Activated CD8-positive, alpha-beta memory T cell treated with anti-CD3 and anti-CD28 coated beads, Interleukin-2, amount 10 ng/mL, durations not matched to agents 7 days and 5 days (primary cell): ENCODE measurements at places on chromosomes 11 and 22.

- DNase-seq = no peak
These were observed 370.2 kb downstream of the AASDHPPT start for GRCh38 chr11:106447631-106448191.

DNA sequence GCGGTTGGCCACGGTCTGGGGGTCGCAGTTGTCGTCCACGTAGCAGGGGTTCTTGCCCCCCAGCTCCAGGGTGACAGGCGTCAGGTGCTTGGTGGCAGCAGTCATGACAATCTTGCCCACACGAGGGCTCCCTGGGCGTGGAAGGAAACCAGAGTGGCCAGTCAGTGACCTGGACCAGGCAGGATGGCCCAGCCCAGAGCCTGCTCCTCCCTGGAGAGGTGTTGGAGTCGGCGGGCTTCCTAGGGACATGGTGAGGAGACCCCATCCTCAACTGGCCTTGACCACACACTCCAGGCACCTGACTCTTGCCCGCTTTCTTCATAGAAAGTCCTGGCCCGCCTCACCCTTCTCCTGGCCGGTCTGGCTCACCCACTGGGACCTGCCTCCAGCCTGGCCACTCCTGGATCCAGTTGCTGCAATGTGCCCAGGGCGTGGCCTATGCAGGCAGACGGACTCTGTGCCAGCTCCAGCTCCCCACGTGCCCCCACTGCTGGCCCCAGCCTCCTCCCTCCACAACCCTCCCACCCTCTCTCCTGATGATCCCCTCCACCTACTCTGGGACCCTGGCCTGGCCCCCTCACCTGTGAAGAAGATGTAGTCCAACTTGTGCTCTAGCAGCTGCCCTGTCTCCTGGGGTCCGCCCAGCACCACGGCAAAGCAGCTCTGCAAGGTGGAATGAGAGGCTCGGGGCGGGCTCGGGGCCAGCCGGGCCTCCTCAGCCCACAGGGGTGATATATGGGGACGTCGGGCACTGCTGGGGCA, 8.7 kb downstream of the ALDH3B2 start:
- no peak for DNase-seq

DNA sequence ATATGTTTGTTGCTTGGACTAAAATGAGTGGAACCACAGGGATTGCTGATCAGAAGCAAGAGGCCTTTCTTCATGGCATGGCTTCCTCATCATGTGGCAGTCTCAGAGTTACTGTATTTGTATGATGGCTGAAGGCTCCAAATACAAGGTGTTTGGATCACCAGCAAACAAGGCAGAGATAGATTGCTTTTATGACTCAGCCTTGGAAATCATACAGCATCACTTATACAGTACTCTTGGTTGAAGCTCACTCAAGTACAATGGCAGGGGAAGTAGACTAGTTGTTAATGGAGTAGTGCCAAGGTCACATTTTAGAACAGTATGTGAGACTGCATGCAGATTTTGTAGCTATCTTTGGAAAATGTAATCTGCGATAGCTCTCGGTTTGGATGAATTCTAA, 16.6 kb downstream of the CAPRIN1 start:
- DNase-seq = no peak

DNA sequence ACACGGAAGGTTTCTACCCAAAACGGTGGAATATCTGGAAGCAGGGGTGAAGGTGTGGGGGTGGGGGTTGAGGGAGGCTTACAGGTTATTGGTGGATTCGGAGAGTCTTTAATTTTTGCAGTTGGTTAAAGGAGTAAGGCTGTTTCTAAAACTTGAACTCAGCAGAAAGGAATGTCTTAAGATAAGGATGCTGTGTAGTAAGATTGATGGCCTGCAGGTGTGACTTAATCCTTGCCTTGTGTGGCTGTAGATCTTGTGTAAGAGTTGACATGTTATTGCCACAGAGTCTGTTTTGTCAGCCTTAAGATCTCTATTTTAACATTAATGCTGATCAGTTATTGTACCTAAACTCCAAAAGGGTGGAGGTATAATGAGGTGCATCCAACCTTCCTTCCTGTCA, 16.4 kb upstream of the OR6M1 start:
- DNase-seq = no peak

GRCh38 chr22:25645266-25645665, 80.8 kb downstream of the GRK3 start:
- DNase-seq = no peak

GRCh38 chr11:93844568-93844967, 5.8 kb downstream of the VSTM5 start:
- no peak for DNase-seq
